ENCODE measurements at places on chromosomes 1 and 21. TPM values are rescaled to one million over a fixed set of nuclear protein-coding genes. Genes with fewer than 3 reads are reported as not detected.
A peak's percentile ranks its signal among the peaks of the same experiment; 100 is the strongest.

- DNase-seq: no peak
These were observed 39.3 kb downstream of the NFIA start for GRCh38 chr1:61121631-61122030.

ZSCAN20 gene
- total RNA-seq: 11.1 TPM

ORC1 gene
- 9.7 TPM for total RNA-seq

DNA sequence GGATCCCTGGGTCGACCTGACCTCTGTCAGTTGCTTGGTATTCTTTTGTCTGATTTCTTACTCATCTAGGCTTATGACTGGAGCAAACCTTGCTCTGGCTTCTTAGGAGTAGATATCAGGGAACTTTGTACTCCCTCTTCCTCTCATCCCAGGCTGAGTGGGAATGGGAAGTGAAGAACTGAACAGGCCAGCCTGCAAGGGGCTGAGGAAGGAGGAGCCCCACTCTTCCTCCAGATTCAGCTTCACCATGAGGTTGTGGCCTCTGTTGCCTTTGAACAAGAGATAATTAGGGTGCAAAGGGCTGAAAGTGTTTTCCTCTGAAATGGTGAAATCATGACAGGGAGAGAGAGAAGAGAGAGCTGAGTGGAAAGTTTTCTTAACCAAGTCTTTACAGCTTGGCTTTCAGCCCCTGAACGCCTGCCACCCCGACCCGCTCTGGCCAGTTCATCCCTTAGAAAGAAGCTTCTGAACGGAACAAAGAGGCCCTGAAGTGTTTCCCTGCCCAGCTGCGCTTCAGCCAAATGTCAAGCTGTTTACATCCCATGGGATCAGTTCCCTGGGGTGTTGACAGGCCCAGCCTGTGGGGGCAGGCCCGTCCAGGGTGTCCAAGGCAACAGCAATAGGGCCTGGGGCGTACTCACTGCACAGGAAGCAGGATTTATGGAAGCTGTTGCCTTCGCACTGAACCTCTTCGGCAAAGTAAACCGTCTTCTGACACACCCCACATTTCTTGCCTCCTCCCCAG lies 11.2 kb downstream of the CSRP1 start:
- peak; percentile 67 for DNase-seq

DNA sequence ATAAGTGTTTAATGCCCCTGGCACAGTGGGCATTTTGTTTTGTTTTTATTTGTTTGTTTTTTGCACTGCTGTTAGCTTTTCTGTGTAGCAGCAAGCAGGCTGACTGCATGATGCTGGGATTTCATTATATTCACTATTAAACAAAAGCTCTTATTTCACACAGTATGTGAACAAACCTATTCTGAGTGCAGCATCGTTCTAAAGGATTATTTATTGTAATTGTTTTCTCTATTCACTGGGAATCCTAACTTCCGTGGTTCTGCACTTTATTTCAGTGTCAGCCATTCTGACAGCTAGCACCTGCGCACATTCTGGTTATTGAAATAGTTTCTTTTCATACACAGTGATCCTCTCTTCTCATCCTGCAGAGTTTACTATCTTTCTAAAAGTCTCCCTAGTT lies 595.0 kb downstream of the NEGR1 start:
- no peak for DNase-seq

GBP2 gene
- total RNA-seq: 12.8 TPM

GRCh38 chr21:35643176-35643575 lies 417.1 kb downstream of the SETD4 start:
- peak; percentile 39 for DNase-seq
